ENCODE measurements at places on chromosomes 11 and 22.

DNA sequence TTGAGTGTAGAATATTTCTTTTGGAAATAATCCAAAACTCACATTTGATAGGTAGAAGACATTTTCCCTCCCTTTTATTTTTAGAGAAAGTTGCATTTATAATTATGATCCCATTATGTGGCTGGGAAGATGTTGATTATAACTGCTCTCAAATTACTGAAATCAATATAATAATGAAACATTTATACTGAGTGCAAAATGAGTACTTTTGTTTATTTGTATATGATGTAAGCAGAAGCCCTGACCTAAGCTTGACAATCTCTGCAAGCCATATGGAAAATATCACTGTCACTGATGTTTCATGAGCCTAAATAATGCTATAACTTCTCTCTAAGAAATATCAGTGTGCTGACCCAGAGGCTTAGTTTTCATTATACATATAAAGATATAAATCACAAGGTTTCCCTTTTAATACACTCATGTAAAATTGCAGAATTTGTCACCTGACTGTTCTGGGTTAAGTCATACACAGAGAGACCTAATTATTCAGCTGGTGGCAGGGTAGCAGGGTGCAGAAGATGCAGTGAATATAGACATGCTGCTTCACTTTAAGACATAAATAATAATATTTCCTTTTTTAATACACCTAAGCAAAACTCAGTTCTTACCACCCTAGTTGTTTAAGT, 99.2 kb downstream of the BBOX1 start:
- no peak for DNase-seq

DNA sequence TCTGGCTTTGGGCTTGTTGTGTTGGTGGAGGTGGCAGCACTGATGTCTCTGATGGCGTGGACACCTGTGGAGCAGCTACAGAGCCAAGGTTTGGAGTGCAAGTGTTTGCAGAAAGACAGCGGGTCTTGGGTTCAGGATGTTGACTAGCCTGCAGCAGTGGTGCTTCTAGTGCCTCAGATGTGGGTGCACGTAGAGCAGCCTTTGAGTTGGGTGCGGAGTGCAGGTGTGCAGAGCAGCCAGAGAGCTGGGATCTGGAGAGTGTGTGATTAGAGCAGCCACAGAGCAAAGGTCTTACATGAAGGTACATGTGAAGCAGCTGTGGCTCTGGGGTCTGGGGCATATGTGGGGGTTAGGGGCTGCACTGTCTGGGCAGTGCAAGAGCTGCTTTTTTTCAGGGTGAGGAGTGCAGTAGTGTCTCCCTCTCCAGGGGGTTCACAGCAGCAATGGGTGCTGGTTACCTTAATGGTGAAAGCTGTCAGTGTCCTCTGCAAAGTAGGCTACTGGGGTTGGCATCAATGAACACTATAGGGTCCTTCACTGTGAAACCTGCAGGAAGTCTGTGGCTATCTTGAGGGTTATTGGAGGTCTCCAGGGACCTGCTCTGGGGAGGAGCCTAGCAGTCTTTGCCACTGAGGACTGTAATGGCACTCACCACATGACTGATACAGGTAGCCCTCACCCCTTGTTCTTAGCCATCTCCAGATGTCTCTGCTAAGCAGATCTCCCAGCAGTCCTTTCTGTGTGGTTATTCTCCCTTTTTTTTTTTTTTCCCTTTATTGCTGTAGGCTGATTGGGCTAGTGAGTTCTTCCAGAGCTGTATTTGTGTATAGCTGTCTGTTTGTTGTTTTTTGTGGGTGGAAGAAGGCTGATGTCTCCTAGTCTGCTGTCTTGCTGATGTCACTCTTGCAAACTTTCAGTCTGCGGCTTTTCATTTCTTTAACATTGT, 14.3 kb downstream of the BIRC2 start:
- no peak for DNase-seq

DNA sequence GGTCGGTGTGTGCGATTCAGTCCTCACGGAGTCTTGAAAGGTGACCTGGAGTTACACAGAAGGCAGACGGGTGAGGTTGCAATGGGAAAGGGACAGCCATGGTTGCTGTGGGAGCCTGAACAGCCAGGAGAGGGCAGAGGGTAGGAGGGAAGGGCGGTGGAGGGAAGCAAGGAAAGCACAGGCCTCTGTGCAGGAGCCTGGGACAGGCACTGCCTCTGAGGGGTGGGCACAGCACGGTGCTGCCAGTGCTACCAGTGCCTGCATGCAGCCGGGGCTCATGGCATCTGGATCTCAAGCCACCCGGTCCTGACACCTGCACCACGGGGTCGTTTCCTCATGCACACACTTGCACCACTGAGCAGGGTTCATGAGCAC, 401.0 kb downstream of the TBC1D22A start:
- DNase-seq: no peak

GRCh38 chr22:45026511-45026910, 16.7 kb upstream of the PHF21B start:
- no peak for DNase-seq

GRCh38 chr11:45896422-45896984, 10.6 kb downstream of the FREY1 start:
- DNase-seq: no peak

- DNase-seq: no peak
These were observed 9.8 kb upstream of the USP2 start for GRCh38 chr11:119391275-119391674.

- DNase-seq: no peak
These were observed 10.4 kb upstream of the AHNAK start for GRCh38 chr11:62556875-62557631.

- DNase-seq: no peak
These were observed 21.4 kb downstream of the TPBGL start for GRCh38 chr11:75261902-75262361.

- no peak for DNase-seq
These were observed 135.7 kb downstream of the TMEM135 start for GRCh38 chr11:87173185-87174039.

- no peak for DNase-seq
These were observed 916.8 kb downstream of the METTL15 start for GRCh38 chr11:29025001-29025400.

DNA sequence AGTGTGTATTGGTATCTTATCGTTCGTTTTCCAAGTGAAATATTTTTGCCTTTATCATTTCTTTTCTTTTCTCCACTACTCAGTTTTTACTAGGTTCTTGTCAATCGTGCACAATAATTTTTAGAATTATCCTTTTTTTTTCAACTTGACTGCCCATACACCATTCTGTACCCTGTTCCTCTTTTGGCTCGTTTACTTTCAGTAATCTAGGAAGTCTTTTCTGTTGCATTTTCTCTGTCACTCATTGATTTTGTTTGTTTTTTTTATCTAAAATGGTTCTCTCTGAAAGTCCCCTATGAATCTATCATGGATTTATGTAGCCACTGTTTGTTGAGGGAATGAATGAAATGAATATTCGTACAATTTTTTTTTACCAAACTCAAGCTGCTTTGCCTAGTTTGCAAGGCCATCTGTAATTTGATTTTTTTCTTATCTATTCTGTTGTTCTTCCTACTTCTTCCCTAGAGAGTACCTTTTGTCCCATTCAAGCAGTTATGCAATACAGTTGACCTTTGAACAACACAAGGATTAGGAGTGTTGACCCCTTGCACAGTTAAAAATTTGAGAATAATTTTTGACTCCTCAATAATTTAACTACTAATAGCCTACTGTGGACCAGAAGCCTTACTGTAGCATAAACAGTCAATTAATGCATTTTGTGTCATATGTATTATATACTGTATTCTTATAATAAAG, 166.3 kb downstream of the TMEM135 start:
- no peak for DNase-seq

- DNase-seq: no peak
These were observed 23.4 kb downstream of the TPBGL start for GRCh38 chr11:75263944-75264349.

GRCh38 chr11:109783014-109783413, 310.2 kb upstream of the ZC3H12C start:
- DNase-seq: no peak

DNA sequence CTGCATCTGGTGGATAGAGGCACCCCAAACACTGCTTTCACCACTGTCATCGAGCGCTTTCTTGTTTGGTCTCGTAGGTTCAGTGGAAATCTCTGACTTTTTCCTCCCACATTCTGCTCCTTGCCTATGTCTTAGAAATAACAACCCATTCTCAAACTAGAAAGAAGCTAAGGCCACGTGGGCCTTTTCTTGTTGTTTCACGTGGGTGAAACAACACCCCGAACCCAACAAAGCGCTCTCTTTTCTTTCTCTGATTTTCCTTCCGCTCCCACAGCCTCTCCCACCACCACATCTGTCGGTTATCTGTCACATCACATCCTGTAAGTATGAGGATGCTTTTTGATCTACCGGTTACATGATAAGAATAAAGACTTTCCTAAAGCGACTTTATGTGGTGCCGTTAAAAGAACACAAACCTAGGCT, 77.1 kb downstream of the LINC01488 start:
- no peak for DNase-seq

- no peak for DNase-seq
These were observed 142.8 kb downstream of the MAML2 start for GRCh38 chr11:96200243-96200642.

DNA sequence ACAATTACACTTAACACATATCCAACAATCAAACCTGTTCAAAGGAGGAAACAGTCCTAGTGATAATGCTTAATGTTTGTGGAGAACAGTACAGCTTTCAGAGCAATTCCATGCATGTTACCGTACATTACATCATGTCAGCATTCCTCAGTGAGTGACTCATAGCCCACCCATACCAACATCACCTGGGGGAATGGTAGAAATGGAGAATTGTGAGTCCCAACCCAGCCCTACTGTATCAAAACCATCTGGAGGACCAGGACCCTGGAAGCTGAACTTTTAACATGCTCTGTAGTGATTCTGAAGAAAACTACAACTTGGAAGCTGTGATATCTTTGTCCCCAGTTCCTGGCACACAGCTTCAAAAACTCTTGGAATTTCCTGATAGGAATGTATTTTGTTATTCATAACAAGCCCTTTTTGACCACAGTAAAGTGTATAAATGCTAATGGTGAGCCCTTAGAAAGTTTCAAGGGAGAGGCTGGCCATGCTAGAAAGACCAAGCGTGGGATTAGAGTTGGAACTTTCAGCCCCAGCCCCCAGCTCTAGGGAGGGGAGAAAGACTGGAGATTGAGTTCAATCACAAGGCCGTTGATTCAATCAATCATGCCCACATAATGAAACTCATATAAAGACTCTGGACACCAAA, 301.1 kb downstream of the BUD13 start:
- DNase-seq: no peak

DNA sequence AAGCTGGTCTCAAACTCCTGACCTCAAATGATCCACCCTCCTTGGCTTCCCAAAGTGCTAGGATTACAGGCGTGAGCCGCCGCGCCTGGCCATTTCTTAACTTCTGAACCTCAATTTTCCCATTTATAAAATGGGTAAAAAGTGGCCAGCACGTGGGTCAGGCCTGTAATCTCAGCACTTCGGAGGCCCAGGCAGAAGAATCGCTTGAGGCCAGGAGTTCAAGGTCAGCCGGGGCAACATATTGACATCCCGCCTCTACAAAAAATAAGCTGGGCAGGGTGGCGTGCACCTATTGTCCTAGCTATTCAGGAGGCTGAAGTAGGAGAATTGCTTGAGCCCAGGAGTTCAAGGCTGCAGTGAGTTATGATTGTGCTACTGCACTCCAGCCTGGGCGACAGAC, 6.5 kb upstream of the DDX6 start:
- DNase-seq: no peak

DNA sequence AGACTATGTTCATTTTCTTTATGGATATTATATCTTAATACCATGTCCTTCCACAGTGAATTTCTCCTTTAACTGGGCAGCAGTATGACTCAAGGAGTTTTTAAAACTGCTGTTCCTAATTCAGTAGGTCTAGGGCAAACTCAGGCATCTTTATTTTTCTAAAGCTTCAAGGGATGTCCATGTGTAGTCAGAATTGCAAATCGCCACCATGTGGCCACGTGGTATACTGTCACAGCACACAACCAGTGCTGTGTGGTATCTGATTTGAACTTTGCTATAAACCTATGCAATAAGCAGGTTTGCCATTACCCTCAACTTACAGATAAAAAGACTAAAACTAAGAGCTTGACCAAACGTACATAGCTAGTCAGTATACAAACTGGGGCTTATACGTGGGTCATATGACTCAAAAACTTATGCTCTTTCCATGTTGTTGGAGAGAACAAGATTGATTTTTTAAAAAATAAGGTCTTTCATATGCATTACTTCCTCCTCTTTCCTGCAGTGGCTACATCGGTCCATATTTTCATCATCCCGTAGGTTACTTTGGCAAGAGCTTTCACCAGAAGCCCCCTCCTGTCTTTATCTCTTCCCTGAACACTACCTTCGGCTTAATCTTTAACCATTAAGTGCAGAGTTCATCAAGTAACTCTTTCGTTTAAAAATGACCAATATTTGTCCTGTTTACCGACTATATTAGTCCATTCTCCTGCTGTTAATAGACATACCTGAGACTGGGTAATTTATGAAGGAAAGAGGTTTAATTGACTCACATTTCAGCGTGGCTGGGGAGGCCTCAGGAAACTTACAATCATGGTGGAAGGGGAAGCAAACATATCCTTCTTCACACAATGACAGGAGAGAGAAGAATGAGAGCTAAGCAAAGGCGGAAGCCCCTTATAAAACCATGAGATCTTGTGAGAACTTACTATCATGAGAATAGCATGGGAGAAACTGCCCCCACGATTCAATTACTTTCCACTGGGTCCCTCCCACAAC, 8.0 kb upstream of the HTATIP2 start:
- no peak for DNase-seq

- no peak for DNase-seq
These were observed 20.4 kb upstream of the MOB2 start for GRCh38 chr11:1506981-1507380.

DNA sequence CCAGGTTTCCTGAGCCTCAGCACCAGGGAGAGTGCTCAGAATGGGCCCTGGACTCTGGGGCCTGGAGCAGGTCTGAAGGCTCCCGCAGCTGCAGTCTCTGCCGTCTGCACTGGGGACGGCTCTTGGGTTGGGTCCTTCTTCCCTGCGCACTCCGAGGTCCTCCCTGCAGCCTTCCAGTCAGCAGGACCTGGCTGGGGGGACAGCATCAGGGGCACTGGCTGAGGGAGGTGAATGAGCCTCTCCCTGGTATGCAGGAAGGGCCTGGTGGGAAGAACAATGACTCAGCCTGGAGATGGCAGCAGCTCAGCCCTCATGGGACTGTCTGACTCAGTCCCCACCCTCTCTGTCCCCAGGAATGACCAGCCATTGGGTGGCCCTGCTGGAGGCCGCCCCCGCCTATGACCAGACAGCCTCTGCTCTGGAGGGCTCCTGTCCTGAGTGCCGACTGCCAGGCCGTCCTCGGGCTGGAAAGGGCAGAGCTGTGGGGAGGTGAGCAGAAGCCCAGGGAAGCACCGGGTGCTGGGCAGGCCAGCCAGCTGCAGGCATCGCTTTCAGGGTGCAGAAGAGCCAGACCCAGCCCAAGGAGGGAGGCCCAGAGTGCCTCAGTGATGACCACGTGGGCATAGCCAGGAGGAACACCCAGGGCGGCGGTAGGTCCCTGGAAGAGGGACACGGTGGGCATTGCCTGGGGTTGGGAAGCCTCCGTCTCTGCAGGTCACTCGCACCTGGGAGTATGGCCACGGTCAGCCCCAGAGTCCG, 455.0 kb downstream of the BRD1 start:
- no peak for DNase-seq

All from nucleus accumbens (tissue), 56 donors.